ENCODE measurements at places on chromosomes 7 and 10. TPM values are rescaled to one million over a fixed set of nuclear protein-coding genes. Genes with fewer than 3 reads are reported as not detected.
A peak's percentile ranks its signal among the peaks of the same experiment; 100 is the strongest.

DNA sequence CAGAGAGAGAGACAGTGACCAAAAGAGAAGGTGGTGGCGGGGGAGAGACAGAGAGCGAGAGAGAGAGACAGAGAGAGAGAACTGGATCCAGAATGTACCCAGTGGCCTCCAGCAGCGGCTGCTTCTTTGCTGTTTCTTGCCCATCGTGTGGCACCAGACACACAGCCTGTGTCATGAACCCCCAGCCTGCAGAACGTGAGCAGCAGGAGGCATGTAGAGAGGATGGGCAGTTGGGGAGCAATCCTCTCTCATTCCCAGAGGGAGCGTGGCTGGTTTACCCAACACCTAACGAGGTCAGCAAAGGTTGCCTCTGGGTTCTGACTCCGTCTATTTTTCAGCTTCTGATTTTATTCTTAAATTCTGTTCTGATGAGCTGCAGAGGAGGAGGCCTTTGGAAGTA is 168.1 kb downstream of the ADARB2 start:
- no peak overlapping the region for H3K27ac ChIP-seq
- no peak overlapping the region for H3K4me3 ChIP-seq
- no peak for DNase-seq
- no peaks in the 10 kb centered on the region for H3K27me3 ChIP-seq
- no peaks in the 10 kb centered on the region for H3K4me1 ChIP-seq

DNA sequence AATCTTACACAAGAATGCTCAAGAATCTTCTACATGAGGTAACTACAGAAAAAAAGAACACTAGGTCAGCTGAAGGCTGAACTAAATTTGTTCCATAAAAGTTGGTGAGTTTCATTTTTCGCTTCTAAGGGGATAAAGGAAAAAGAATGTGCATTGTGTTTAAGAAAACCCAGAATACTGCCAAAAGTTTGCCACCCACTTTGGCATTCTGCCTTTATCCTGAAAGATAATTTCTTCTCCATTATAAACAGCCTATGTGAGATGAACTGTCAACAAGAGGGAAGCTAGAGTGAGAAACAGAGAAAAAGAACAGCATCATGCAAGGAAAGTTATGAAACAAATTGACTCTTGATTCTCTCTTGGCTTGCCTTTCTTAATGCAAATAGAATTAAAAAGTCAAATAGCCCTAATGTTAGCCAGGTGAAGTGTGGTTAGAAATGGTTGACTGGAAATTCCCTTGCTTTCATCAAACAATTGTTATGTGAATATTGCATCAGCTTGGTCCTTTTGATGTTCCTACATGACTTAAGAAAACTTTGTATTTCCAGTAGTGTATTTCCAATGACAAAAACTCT is 25.8 kb downstream of the STEAP1 start:
- peak; percentile 65 for DNase-seq
- H3K4me3 ChIP-seq, result no peak overlapping the region
- no peaks in the 10 kb centered on the region for H3K36me3 ChIP-seq
- H3K27ac ChIP-seq, result no peak overlapping the region
- H3K27me3 ChIP-seq, result no peaks in the 10 kb centered on the region

Gene TAS2R4
- total RNA-seq, result 1.5 TPM

Gene UNCX
- total RNA-seq, result not detected

- no peaks in the 10 kb centered on the region for H3K27me3 ChIP-seq
- DNase-seq, result no peak
- H3K27ac ChIP-seq, result no peak overlapping the region
- no peaks in the 10 kb centered on the region for H3K4me1 ChIP-seq
- H3K4me3 ChIP-seq, result no peak overlapping the region
These were observed 8.7 kb downstream of the SPRN start for GRCh38 chr10:133415752-133416151.

Gene ZC3HAV1L
- total RNA-seq, result 8.5 TPM

Gene SEC31B
- 3.0 TPM for total RNA-seq

Gene TSPAN33
- 0.17 TPM for total RNA-seq

DNA sequence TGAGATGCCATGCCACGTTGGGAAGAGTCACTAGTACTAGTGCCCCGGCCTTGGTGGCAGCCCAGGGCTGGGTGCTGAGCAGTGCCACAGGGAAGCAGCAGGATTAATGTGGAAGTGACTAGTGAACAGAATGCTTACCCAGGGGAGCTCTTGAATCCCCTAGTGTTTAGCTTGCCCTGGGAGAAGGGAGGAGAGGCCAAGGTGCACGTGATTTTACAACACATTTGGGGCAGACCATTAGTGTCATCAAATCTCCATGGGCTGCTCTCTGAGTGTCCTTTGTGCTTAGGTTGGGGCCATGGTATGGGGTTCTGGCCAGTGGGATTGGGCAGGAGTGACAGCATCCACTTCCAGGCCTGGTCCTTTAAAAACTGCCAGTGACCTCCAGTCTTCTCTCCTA is 37.5 kb downstream of the ARHGAP22 start:
- no peaks in the 10 kb centered on the region for H3K27me3 ChIP-seq
- H3K27ac ChIP-seq, result no peak overlapping the region
- H3K4me1 ChIP-seq, result no peaks in the 10 kb centered on the region

DNA sequence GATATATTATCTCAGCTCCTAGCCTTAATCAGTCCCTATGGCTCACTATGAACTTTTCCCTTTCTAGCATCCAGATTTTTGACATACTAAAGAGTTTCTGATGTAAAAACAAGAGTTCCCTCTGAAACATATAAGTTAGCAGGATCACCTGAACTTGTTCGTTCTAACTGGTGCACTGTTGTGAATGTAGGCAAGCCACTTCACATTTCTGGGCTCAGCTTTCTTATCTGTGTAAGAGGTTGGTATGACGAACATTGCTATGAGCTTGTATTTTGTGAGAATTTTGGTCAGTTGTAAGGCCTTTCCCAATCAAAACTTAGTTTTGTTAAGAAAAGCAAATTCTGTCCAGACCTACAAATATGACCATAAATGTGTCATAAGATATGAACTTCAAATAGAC is 46.1 kb downstream of the MAGI2 start:
- H3K36me3 ChIP-seq, result no peaks in the 10 kb centered on the region
- DNase-seq, result no peak
- H3K27me3 ChIP-seq, result no peaks in the 10 kb centered on the region

GRCh38 chr10:11869743-11870460 is 46.7 kb downstream of the PROSER2 start:
- no peaks in the 10 kb centered on the region for H3K36me3 ChIP-seq
- no peak overlapping the region for H3K4me3 ChIP-seq
- peak; percentile 24 for DNase-seq

DNA sequence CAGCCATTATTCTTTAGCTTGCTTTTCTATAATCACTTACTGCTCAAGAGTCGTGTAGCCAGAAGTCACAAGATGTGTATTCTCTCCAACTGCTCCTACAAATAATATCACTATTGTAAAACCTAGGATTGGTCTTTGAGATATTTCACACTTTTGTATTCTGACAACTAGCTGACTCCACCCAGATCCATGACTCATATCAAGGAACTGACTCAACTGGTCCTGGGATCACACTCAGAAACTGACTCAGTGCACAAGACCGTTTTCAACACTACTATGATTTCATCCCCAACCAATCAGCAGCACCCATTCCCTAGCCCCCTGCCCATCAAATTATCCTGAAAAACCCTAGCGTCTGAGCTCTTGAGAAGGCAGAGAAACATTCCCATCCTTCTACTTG is 56.5 kb upstream of the ORC5 start:
- H3K27ac ChIP-seq, result no peak overlapping the region
- no peaks in the 10 kb centered on the region for H3K4me1 ChIP-seq

Gene PLEKHS1
- not detected for total RNA-seq

DNA sequence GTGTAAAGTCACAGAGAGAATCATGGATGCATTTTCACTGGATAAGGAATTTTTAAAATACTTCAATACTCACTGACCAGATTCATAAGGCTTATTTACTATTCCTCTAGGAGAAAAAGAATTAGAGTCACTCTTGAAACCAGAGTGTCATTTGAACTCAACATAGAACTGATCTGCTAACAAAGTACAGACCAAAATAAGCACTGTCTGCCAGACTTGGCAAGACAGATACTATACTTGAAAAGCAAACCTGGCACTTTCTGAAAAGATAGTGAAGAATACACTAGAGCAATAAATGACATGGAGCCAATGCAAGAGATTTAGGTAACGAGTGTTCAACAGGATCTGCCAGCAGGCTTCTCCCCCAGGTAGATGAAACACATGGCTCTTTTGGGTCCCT is 215.3 kb downstream of the CHCHD3 start:
- no peak for DNase-seq
- no peaks in the 10 kb centered on the region for H3K27me3 ChIP-seq
- H3K27ac ChIP-seq, result no peak overlapping the region
- no peaks in the 10 kb centered on the region for H3K4me1 ChIP-seq
- no peak overlapping the region for H3K4me3 ChIP-seq

DNA sequence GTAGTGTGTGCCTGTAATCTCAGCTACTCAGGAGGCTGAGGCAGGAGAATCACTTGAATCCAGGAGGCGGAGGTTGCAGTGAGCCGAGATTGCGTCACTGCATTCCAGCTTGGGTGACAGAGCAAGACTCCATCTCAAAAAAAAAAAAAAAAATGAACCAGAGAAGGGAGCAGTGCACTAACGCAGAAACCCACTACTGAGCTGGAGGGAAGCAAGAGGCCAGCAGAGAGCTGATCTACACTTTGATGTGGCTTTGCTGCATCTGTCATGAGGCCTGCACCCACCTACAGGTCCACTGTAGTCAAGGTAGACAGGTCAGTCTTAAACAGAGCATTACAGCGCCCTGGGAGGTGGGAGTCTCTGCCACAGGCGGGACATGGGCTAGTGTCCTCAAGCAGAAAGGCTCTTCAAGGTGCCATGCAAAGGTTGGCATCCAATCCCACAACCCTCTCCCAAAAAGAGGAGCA is 30.0 kb downstream of the MAT1A start:
- peaks cover 2% of the 10 kb centered on the region for H3K27me3 ChIP-seq
- H3K36me3 ChIP-seq, result no peaks in the 10 kb centered on the region
- no peak for DNase-seq
- H3K4me1 ChIP-seq, result no peaks in the 10 kb centered on the region
- H3K4me3 ChIP-seq, result no peak overlapping the region

DNA sequence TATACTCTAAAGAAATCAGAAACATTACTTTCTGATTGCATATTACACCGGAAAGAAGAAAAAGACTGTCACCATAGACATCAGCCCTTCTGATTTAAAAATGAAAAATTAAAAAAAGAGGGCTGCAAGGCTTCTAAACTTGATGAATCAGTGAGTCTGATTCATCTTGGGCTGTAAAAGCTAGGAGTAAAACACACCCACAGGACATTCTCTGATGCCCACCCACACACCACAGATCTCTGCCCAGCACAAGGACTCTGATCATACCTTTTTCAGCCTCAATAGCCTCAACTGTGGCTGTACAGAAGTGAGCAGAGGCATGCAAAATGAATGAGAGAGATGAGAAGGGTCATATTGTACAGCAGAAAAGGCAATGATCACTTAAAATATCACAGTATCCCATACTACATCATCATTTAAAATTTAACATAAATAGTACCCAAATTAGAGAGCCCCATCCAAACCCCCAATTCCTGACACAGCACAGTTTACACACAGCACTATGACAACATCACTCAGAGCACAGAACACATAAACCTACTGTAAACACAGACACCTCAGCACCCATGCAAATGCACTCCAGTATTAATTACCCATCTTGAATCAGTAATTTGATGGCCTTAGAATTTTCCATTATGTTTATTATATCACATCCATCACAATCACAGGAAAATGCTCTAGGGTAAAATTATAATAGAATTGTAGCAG is 6.4 kb upstream of the MSS51 start:
- no peak overlapping the region for H3K4me3 ChIP-seq
- H3K36me3 ChIP-seq, result peaks cover 11% of the 10 kb centered on the region
- H3K27me3 ChIP-seq, result no peaks in the 10 kb centered on the region
- peaks cover 5% of the 10 kb centered on the region for H3K4me1 ChIP-seq
- peak; percentile 25 for DNase-seq

Gene HMX2
- total RNA-seq, result not detected

DNA sequence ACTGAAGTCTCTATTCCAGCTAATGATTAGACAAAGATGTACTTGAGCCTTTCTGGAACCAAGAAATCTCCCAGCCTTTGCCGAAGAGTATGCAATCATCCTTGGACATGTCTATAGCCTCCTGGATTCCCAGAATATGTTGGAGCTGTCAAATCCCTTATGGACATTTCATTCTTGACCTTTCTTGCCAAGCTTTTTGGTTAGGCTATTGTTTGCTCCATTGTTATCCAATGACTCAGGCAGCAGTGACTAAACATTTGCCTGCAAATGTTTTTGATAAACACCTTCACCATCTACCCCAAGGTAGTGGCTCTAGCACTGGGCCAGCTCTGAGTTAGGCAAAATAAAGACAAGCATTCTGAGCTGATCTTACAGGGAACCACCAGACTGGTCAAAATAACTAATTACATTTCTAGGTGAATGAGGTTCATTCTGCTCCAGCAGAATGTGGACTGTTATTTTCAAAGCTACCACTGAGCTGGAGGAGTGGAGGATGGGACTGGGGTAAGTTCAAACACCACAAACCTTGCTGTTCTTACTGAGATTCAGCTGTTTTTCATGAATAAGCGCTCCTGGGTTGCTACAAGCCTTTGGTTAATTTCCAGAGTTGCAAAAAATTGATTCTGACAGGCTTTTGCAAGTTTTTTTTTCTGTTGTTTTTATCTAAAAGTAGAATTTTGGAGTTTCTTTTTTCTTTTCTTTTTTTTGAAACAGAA is 81.0 kb downstream of the TMEM270 start:
- no peak overlapping the region for H3K27ac ChIP-seq
- no peaks in the 10 kb centered on the region for H3K4me1 ChIP-seq
- DNase-seq, result no peak
- no peaks in the 10 kb centered on the region for H3K27me3 ChIP-seq
- no peak overlapping the region for H3K4me3 ChIP-seq

GRCh38 chr7:25124465-25125136 is 459 bp downstream of the CYCS start:
- H3K4me3 ChIP-seq, result peak overlapping the region; percentile 95
- peaks cover 8% of the 10 kb centered on the region for H3K36me3 ChIP-seq
- no peaks in the 10 kb centered on the region for H3K27me3 ChIP-seq

Data from fibroblast of lung (primary cell).